Hepatic stellate cell (primary cell): ENCODE measurements at places on chromosomes 6 and 20.

GRCh38 chr6:142671791-142672190 lies 273.2 kb downstream of the HIVEP2 start:
- no peak for DNase-seq

- no peak for DNase-seq
Measured at GRCh38 chr20:45432294-45432693, 16.4 kb downstream of the PIGT start.

GRCh38 chr6:161437851-161438250 lies 164.0 kb upstream of the AGPAT4 start:
- DNase-seq: no peak

DNA sequence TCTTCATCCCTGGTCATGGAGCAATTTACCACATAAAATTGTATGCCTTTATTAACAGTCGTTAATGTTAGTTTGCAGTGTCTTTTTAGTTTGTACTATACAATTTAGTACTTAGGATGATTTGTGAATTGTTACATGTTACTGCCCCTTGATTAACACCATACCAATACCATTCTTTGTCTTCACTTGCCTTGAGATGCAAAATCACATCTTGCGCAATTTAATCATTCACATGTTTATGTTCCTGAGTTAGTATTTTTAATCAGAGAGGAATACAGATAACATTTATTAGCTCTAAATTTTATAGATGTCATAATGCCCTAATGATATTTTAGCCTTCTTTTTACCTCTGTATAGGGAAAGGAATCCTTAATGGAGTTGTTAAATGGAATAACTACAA lies 114.1 kb downstream of the SCAF8 start:
- DNase-seq: no peak

- no peak for DNase-seq
Measured at GRCh38 chr6:160167604-160168399, 46.2 kb downstream of the SLC22A1 start.
